SHP77 treated with DMSO at 0.1 percent for 48 hours (cell line): ENCODE measurements at places on chromosomes 2 and 18.

DNA sequence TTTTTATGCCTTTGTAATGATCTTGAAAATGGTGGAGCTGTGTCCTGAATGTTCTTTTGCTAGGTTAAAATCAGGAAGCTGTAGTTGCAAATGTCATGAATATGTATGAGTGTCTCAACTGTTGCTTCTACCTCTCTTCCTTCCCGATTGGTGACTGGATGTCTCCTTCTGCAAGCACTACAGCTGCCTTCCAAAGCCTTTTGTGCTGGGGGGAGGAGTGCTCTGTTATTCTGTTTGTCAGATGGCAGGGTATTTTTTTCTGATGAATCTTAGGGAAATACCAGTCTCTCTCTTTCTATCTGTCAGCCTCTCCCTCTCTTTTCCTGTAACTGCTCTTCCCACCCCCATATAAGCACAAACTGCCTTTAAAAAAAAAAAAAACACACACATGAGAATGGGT, 1396.3 kb upstream of the CELF4 start:
- DNase-seq = peak; percentile 90

- no peak for DNase-seq
Measured at GRCh38 chr18:47981830-47982229, 51.4 kb upstream of the SMAD2 start.

- no peak for DNase-seq
Measured at GRCh38 chr2:227163485-227163997, 464 bp downstream of the COL4A4 start.

DNA sequence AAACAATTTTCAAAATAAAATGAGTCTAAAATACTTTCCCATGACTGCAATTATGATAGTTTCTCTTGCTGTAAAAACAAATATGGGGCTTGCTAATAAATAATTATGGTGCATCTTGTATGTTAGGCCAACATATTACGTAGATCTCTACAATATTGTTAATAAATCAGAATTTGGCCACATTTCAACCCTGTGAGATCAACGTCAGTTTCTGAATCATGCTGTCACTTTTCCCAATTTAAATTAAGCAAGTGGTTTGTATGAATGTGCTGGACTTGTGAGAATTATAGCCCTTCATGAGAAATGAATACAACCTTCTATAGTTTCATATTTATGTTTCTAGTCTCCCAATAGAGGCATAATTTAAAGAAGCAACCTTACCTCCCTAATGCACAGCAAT, 808.9 kb downstream of the SUCLG1 start:
- DNase-seq = no peak

DNA sequence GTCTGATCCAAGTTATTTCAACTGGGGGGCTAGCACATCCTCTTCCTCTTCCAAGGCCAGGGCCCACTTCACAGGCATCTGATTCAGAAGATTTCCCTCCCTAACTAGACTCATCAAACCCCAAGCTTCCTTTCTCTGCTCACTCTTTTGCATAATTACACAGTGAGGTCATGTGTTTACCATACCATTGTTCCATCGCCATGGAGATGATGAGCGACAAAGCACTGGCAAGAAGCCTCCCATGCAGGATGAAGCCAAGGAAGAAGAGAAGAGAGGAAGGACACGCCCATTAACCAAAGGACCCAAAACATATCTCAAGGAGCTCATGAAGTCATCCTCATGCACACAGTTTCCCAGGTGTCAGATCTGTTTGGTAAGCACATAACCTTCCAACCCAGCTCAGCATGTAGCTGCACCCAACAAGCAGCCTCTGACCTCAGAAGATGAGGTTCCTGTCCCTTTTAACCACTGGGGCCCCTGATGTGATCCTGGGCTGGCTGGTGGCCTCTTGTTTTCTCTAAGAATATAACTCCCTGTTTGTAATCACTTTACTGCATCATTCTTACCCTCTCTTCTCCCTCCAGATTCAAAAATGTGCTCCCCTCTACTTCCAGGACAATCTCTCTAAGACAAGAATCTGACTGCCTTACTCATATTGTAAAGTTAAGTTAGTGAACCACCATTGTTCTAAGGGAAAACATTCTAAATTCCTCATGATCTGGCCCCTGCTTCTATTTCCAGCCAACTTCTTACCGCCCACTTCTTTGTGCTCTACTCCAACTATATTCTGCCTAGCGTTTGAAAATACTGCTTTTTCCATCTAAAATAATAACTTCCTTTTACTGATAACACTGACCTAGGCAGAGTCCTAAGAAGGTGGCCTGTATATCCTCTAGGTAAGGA, 190.1 kb downstream of the TTC32 start:
- no peak for DNase-seq

DNA sequence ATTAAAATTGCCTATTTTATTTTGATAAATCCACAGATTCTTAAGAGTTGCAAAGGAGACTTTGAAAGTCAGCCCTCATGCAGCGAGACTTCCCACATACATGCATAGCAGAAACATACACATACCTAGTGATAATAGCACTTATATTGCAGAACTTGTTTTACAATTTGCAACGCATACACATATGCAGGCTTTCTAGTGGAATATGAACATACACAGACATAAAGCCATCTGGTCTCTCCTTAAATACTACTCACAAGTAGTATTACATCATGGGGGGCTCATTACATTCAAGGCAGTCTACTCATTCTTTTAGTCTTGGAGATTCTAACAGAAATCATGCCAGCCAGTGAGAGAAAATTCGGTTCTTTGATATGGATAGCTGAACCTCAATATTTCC, 295.1 kb upstream of the RND3 start:
- DNase-seq = no peak

GRCh38 chr2:193581807-193582206, 1387.1 kb upstream of the TMEFF2 start:
- no peak for DNase-seq

DNA sequence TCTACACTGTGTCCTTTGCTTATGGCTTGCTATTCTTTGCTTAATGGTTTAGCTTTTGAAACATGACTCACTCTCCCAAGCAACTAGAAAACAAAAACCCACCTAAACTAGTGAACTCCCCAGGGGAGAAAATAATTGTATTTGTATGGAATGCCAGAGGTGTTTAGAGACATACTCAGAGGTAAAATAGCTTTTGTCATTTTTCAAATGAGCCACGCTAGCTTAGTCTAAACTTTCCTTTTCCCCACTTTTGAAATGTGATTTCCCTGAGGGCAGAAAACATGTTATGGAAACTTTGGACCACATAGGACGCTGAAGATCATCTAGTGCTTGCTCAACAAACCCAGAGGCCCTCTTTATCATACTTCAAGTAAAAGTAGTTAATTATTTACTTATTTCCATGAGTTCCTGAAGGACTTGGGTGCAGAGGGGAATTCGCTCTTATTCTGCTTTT, 16.5 kb upstream of the CYTIP start:
- DNase-seq = no peak

- DNase-seq = no peak
Measured at GRCh38 chr2:112321375-112322320, 46.3 kb downstream of the ZC3H6 start.

GRCh38 chr2:233353101-233353768, 1.1 kb upstream of the DGKD start:
- no peak for DNase-seq

DNA sequence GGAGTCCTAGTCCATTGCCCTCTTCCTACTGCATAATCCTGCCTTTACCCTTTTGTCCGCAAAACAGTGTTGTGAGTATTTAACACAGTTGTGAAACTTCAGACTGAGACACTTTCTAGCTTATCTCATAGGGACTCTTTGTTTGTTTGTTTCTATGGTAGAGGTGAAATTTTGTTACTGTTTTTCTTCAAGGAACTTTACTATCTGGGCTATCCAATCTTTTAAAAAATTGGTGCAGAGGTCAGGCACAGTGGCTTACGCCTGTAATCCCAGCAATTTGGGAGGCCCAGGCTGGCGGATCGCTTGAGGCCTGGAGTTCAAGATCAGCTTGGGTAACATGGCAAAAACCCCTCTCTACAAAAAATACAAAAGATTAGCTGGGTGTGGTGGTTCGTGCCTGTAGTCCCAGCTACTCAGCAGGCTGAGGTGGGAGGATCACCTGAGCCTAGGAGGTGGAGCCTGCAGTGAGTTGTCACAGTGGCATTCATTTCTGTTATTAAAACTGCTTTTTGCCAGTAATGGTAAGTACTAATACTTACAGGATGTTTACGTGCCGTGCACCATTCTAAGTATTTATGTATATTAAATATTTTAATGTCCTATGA, 18.8 kb downstream of the GMCL1 start:
- DNase-seq = no peak
